ENCODE measurements at places on chromosomes 12 and 14.

GRCh38 chr12:88836156-88836555 is 255.9 kb upstream of the KITLG start:
- DNase-seq: no peak

DNA sequence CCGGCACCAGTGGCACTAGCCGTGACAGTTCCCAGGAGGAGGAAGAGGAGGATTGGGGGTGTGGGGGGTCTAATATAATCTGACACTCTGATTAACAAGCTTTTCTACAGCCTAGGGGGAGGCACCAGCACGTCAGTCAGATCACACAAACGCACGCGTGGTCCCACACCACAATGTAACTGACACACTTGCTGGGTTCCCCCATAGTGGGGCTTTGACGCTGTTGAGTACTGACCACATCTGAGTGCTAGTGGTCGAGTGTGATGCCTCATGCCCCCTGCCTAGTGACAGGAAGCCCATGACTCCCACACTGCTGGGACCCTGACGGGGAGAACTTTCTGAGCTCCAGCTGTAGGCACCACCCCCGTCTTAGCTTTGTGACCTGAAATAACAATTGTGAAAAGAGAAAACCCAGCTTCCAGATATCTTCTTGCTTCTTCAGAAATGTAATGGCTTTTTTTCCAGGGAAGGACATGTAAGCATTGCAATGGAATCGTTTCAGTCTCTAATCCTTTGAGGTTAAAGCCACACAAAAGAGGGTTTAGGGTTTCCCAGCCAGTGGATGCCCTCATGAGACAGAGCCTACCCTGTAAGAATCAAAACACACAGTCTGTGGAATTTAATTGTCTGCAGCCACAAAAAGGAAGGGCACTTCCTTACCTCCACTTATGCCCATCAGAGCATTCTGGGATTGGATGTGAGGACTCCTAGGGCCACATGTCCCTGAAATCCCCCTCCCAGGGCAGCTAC is 183.9 kb downstream of the PIWIL1 start:
- DNase-seq: no peak

DNA sequence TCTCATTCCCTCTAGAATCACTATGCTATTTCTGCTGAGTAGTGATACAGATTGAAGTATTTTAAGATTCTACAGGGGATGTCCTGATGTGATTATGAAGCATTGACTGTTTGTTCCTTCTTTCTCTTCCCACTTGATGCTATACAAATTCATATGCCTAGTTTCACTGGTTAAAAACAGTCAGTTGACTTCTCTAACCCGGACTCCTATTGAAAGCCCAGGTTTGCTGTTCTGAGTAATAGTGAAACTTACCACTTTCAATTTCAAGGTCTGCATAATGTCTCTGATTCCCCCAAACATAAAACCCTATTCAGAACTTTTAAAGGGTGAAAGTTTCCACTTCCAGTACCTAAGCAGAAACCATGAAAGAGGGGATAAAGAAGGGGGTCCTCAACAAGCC is 117.7 kb upstream of the RPL10L start:
- no peak for DNase-seq

- no peak for DNase-seq
Observed at GRCh38 chr12:112234303-112234702, 108.9 kb downstream of the TRAFD1 start.

- DNase-seq: no peak
Observed at GRCh38 chr12:130286041-130286440, 51.6 kb upstream of the PIWIL1 start.

- no peak for DNase-seq
Observed at GRCh38 chr14:75435473-75435872, 7.7 kb downstream of the JDP2 start.

DNA sequence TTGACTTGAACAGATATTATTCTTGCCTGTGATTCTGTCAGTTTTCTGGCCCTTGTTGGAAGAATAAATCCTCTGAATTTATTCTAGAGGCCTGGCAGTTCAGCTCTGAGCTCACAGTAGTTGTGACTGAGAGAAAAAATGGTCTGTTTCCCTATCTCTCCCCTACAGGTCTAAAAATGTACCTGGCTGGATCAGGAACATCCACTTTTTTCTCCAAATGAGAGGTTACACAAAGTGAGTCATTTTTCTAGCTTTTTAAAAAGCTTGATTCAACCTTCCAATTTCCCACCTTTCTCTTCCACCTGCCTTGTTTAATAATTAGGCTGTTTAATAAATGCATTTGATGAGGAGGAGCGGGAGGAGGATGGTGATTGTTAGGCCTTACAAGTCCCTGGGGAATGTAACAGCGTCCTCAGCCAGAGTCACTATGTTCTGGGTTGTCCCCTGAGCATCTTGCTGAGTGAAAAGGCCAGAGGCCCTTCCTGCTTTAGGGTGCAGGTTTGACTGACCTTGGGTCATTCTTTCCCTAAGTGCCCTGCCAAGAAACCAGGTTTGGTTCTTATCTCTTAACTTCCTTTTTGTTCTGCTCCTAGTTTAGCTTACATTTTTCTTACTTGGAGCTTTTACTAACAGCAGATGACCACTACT is 91.7 kb upstream of the FUT8 start:
- no peak for DNase-seq

- DNase-seq: no peak
Observed at GRCh38 chr12:95088379-95088778, 15.0 kb upstream of the NR2C1 start.

GRCh38 chr12:85441025-85441424 is 161.0 kb downstream of the ALX1 start:
- no peak for DNase-seq

DNA sequence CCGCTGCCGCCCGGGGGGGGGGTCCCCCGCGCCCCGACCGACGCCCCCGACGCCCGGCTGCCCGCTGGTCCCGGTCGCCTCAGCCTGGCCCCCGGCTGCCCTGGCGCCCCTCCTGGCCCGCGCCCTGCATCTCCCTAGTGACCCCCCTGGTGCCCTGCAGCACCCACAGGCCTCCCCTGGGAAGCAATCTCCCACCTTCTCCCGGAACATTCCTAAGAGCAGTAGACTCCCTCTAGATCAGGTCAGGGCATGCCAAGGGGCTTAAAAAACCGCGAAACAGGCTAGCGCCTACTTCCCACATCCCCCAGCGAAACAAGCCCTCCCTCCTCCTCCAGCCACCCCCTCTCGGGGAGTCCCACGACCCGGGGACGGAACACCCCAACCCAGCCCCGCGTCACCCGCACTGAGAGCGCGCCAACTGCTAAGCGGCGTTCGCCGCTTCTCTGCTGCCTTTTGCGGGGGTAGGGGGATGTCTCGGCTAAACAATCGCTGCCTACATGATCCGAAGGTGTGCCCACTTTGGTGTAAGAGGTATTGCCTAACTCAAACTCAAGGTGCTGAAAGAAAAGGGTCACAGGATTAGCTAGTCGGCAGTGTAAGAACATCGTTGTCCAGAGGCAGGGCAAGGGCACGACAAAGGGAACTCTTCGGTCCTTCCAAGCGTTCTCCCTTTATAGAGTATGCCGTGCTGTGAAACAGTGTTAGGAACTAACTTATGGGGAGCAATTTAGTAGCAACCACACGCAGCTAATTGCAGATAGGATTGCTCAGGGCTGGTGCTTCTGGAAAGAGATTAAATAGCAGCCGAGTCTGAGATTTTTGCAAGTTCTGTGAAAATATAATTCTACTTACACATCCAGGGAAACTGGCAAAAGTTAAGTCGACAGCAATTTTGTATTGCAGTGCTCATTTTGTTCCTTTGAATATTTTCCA is 619 bp upstream of the NTN4 start:
- DNase-seq: no peak

DNA sequence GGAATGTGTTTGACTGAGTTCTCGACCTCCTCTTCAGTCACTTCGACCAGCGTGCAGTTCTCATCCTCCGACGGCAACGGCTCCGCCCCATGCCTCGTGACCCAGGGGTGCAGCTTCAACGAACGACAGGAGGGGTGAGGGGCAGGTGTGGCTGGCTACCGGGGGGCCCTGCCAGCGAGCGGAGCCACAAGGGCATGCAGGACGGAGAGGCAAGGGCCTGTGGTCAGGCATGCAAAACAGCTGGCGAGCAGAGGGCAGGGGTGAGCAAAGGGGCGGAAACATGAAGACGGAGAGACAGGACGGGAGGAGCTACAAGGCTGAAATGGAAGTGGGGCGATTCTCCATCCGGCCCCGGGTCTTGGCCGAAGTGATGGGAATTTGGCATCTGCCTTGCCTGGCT is 38.7 kb downstream of the P2RX4 start:
- no peak for DNase-seq

DNA sequence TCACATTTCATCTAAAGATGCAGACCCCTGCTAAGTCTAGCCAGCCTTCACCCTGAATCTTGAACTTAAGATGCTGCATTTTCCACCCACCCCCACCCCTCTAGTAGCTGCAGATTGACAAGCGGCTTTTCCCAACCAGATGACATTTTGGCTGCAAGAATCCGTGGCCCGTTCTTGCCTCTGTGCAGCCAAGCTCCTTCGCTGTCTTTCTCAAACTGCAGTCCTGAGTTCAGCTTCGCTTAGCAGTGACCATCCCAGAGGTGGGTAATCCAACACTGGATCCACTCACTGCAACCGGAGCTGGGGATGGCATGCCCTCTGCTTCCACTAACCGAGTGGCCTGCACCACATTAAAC is 765 bp upstream of the NFYB start:
- DNase-seq: no peak

DNA sequence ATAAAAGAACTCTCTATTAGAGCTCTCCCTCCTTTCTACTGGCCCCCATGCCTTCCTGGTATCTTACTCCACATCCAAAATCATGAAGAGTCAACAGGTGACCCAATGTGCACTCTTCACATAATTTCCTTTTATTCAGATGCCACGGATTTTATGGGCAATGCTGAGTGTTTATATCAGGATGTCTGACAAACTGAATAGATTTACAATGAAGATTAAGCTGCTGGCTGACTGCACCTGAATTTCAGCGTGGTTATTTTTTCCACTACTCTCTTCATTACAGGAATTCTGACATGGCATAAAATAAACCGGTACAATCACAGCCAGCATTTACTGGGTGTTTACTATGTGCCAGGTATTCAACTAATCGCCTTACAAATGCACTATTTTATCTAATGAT is 29.4 kb upstream of the CERS5 start:
- DNase-seq: no peak

DNA sequence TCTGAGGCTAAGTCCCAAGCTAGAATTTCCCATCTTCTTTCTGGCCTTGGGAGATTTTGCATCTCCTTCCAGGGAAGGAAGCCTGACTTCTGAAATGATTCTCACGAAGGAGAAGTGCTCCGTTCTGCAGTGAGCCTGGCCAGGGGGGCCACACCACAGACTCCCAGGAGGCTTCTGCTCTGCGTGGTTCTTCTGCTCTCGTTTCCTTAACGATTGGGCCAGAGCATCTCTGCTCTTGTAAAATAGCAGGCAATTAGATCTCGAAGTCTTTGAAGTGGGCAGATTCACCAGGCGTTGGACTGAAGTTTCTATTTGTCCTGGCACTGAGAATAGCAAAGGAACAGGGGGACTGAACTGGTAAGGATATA is 6.7 kb upstream of the BATF start:
- DNase-seq: no peak

DNA sequence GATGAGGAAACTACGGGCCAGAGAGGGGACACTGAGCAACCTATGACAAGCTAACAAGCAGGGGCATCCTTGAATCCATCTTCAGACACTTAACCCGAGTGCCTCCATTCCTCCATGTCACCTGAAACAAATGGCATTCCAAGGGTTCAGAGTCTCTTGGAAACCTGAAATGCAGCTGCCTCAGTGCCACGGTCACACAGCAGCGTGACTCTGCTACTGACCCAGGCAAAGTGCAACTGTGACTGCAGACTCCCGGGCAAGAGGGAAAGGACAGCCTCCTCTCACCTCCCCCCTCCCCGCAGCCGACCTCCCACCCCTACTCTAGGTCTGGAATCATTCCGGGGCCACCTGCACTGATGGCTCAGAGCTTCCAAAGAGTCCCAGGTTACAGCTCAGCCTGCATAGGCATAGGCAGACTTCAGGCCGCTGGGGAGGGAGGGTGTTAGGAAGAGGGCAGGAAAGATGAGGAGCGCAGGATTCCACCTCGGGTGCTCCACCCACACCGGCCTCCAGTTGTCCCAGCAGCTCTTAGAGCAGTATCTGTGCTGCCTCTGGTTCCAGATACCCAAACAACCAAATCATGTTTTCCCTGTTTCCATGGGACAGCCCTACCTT is 53.2 kb downstream of the KCNK10 start:
- DNase-seq: no peak

DNA sequence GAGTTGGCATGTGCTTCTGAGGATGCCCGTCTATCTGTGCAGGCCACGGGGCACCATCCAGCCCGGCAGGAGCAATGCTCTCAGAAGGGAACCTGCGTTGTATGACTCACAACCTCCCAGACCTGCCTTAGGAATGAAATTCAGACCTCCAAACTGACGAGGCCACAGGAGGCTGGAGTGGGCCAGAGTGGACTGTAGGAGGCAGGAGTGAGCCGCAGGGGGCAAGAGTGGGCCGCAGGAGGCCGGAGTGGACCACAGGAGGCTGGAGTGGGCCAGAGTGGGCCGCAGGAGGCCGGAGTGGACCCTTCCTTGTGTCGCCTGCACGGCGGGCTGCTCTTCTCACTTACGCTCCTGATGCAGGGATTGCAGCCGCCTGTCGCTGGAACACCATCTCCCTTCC is 11.1 kb upstream of the FBRSL1 start:
- no peak for DNase-seq

GRCh38 chr12:63150713-63151622 is at the start of gene AVPR1A:
AVPR1A (minus strand) TSS chr12:63151201; CDS start chr12:63150836, 365 bp downstream.
- no peak for DNase-seq

DNA sequence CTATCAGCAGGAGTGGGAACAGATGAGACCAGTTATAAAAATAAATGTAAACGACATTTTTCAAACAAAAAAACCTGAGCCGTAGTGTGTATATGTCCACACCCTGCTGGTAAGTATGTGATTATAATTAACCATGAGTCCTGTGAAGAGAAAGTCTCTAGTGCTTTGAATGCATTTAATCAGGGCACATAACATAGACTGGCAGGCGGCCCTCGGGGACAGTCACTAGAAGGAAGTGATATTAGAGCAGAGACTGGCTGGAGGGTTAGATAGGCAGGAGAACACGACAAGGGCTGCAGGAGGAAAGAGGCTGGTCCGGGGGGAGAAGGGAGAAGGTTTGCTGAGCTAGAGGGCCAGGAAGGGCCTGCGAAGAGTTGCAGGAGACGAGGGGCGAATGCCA is 23.8 kb upstream of the ELK3 start:
- DNase-seq: no peak

DNA sequence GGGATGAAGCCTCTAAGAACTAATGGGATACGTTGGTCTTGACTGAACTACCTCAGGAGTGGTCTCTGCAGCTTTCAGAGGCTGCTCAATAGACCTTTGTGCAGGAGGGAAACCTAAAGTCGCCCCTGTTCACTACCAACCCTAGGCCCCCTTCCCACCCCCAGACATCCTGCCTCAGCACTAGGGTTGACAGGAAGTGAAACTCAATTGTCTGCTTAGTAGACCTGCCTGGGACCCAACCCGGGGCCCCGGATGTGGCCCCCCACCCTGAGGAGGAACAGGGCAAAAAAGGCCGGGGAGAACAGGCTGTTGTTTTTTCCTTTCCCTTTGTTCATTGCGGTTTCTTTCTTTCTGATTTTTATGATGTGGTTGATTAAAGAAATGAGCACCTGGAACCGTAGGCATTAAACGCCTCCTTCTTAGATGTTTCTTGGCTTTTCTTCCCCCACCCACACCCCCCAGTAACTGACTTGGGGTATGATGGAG is 1.6 kb upstream of the DGKA start:
- no peak for DNase-seq

- no peak for DNase-seq
Observed at GRCh38 chr12:47100160-47100559, 20.4 kb upstream of the AMIGO2 start.

All from keratinocyte (primary cell).